ENCODE measurements at places on chromosomes 3 and 15. TPM values are rescaled to one million over a fixed set of nuclear protein-coding genes. Genes with fewer than 3 reads are reported as not detected.

- DNase-seq = no peak
- no peaks in the 10 kb centered on the region for H3K36me3 ChIP-seq
- H3K27ac ChIP-seq = no peak overlapping the region
- H3K4me1 ChIP-seq = no peaks in the 10 kb centered on the region
- no peak overlapping the region for H3K4me3 ChIP-seq
Measured at GRCh38 chr3:109353057-109353456, 15.7 kb upstream of the DPPA4 start.

Gene GOLGA6A
- total RNA-seq = not detected

Gene SMCO1
- not detected for total RNA-seq

DNA sequence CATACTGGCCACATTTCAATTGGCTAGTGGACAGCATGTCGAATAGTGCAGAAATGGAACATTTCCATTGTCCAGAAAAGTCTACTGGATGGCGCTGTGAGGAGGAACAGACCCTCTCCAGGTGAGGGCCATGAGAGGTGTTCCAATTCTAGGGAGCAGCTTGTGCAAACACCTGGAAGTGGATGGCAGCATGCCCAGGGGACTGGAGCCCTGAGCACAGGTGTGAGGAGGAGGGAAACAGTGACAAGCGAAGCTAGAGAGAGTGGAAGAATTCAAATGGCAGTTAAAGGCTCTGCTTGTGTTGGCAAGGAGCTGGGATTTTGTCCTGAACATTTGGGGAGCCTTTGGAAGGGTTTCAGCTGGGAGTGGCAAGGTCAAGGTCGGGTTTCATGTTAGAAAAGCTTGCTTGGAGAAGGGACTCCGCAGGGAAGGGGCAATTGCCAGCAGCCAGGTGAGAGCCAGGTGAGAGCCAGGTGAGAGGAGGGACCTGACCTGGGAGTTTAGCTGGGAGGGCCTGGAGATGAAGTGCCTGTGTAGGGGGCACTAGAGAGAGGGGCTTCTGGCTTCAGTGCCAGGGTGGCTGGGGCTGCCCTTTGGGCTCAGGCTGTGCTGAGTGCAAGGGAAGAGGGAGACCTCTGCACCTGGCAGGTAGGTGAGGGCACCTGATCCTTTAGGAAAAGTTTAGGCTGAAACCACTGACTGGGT, 93.8 kb downstream of the LINGO1 start:
- H3K27ac ChIP-seq = no peak overlapping the region
- 0 out of 2 replicates have a peak, but pooled peaks cover 3% of the 10 kb centered on the region for H3K4me1 ChIP-seq
- no peak for DNase-seq
- H3K27me3 ChIP-seq = no peaks in the 10 kb centered on the region
- no peak overlapping the region for H3K4me3 ChIP-seq
- no peaks in the 10 kb centered on the region for H3K36me3 ChIP-seq

Gene ZNF148
- 27.8 TPM for total RNA-seq

- no peak overlapping the region for H3K27ac ChIP-seq
- no peaks in the 10 kb centered on the region for H3K27me3 ChIP-seq
- H3K36me3 ChIP-seq = no peaks in the 10 kb centered on the region
- DNase-seq = no peak
- H3K4me3 ChIP-seq = no peak overlapping the region
Measured at GRCh38 chr15:50380089-50380488, 25.1 kb upstream of the GABPB1 start.

- peaks cover 4% of the 10 kb centered on the region for H3K27me3 ChIP-seq
- H3K36me3 ChIP-seq = no peaks in the 10 kb centered on the region
- DNase-seq = no peak
- no peaks in the 10 kb centered on the region for H3K4me1 ChIP-seq
Measured at GRCh38 chr15:68546318-68546717, 32.5 kb upstream of the CORO2B start.

DNA sequence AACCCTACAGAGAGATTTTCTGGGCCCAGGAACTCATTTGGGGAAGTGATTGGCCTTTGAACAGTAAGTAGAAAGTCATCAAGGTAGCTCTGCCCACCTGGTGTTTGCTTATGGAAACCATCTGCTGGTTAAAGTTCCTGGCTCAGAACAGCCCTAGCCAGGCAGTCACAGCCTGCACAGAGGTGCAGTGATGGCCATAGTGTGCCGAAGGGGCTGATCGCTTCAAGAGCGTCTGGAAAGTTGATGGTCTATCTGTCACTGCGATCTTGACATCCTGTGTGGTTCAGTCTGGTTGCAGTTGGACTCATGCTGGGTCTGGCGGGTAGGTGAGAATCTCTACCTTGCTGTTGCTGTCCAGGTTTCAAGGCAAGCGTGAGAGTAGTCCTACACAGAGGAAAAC, 151.6 kb downstream of the SLCO3A1 start:
- no peak for DNase-seq
- H3K4me1 ChIP-seq = no peaks in the 10 kb centered on the region
- H3K36me3 ChIP-seq = no peaks in the 10 kb centered on the region

Gene SLC28A1
- total RNA-seq = not detected

- H3K36me3 ChIP-seq = no peaks in the 10 kb centered on the region
- no peak overlapping the region for H3K4me3 ChIP-seq
- H3K4me1 ChIP-seq = no peaks in the 10 kb centered on the region
Measured at GRCh38 chr3:31004025-31004678, 109.7 kb upstream of the GADL1 start.

Gene VEPH1
- not detected for total RNA-seq

DNA sequence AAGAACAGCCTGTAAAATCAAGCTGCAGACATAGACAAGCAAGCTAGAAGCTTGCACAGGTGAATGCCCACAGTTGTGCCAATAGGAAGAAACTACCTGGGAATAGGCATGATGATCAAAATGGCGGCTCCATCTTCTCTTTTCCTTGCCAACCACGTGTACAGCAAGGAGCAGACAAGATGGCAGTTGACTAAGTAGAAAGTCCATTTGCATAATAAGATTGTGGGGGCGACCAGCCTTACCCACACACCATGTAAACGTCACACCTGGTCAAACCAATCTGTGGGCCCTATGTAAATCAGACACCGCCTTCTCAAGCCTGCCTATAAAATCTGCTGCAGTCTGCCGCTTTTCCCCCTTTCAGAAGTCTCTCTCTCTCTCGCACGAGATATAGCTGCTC, 25.1 kb upstream of the ANKRD34C start:
- no peaks in the 10 kb centered on the region for H3K4me1 ChIP-seq
- peak; percentile 21 for DNase-seq
- H3K27ac ChIP-seq = no peak overlapping the region
- H3K27me3 ChIP-seq = no peaks in the 10 kb centered on the region
- no peaks in the 10 kb centered on the region for H3K36me3 ChIP-seq

GRCh38 chr15:60703207-60703933, 224.4 kb upstream of the ICE2 start:
- no peak overlapping the region for H3K4me3 ChIP-seq
- H3K27me3 ChIP-seq = no peaks in the 10 kb centered on the region
- no peaks in the 10 kb centered on the region for H3K4me1 ChIP-seq
- H3K36me3 ChIP-seq = no peaks in the 10 kb centered on the region
- DNase-seq = no peak
- H3K27ac ChIP-seq = no peak overlapping the region

DNA sequence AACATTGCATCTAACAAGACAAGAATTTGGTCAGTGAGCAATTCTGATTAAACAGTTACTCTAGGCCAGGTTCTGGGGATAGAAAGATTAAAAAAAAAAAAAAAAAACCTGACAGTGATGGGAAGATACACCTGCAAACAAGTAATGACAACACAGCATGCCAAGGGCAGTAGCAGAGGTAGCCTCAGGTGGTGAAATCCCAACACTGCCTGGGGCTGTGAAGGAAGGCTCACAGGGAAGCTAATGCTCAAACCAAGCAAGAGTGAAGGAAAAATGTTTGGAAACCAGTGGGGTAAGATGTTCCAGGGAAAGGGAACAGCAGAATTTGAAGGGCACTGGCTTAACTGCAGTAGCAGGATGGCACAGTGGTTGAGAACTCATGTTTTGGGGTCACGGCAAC, 8.9 kb downstream of the RTP2 start:
- no peaks in the 10 kb centered on the region for H3K4me1 ChIP-seq
- H3K27me3 ChIP-seq = no peaks in the 10 kb centered on the region
- DNase-seq = no peak
- no peak overlapping the region for H3K27ac ChIP-seq
- H3K36me3 ChIP-seq = no peaks in the 10 kb centered on the region
- no peak overlapping the region for H3K4me3 ChIP-seq

Gene ATP13A4
- 0.18 TPM for total RNA-seq

DNA sequence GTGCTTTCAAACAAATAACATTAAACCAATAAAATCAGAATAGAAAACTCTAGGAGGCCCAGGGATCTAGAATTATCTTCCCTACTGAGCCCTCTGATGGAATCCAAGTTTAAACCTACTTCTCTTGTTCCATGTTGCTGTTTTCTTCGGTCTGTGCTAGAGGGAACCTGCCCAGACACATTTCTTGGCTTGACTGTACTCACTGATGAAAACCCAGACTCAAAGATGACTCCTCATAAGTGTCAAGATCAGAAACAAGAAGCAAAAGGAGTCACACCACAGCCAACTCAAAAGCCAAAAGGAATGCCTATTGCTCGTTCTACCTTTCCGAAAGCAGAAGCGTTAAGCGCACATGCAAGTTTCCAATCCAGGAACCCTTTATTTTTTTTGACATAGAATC, 31.6 kb downstream of the SCAP start:
- H3K27ac ChIP-seq = no peak overlapping the region
- peaks cover 21% of the 10 kb centered on the region for H3K4me1 ChIP-seq
- no peak for DNase-seq
- no peak overlapping the region for H3K4me3 ChIP-seq
- H3K36me3 ChIP-seq = peaks cover 7% of the 10 kb centered on the region

- peaks cover 2% of the 10 kb centered on the region for H3K36me3 ChIP-seq
- H3K27me3 ChIP-seq = no peaks in the 10 kb centered on the region
- no peaks in the 10 kb centered on the region for H3K4me1 ChIP-seq
- H3K27ac ChIP-seq = no peak overlapping the region
- no peak for DNase-seq
- no peak overlapping the region for H3K4me3 ChIP-seq
Measured at GRCh38 chr15:25053000-25053815, 98.4 kb downstream of the SNRPN start.

Gene SLC15A2
- 0.86 TPM for total RNA-seq

Gene SMAD6
- 6.7 TPM for total RNA-seq

Gene GPR149
- not detected for total RNA-seq

DNA sequence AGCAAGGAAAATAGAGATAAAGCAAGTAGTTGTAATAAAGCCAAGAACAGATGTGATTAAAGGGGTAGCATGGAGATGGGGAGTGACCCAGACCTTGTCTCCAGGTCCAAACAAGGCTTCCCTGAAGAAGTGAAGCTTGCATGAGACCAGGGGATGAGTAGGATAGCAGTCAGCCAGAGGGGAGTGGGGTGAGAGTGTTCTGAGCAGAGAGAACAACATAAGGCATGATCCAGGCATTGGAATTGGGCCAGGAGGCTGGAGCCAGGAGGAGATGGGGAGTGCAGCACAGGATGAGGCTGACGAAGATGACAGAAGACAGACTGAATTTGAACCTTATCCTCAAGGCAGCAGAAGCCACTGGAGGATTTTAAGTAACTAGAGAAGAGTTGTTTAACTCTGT, 7.2 kb downstream of the TMOD2 start:
- H3K36me3 ChIP-seq = no peaks in the 10 kb centered on the region
- no peak overlapping the region for H3K4me3 ChIP-seq
- peaks cover 18% of the 10 kb centered on the region for H3K4me1 ChIP-seq
- DNase-seq = peak; percentile 60
- no peaks in the 10 kb centered on the region for H3K27me3 ChIP-seq

- no peaks in the 10 kb centered on the region for H3K27me3 ChIP-seq
- DNase-seq = peak; percentile 21
- H3K27ac ChIP-seq = peak overlapping the region; percentile 50
- peak overlapping the region; percentile 87 for H3K4me3 ChIP-seq
- H3K4me1 ChIP-seq = peaks cover 14% of the 10 kb centered on the region
Measured at GRCh38 chr3:66499881-66500575, 794 bp downstream of the LRIG1 start.

DNA sequence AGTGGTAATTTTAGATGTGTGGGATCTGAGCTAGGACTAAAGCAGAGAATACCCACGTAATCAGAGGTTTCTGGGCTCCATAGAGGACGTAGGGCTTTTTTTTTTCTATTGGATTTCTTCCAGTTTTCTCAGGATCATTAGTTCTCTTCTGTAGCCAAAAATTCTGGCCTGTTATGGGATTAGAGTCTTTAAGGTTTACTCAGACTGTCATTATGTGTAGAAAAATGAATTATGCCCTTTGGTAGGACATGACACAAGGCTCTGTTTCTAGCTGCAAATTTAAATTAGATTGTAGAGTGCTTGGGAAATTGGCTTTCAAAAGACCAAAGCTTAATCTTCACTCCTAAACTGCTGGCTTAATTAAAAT, 1.9 kb downstream of the SETD5 start:
- peaks cover 8% of the 10 kb centered on the region for H3K36me3 ChIP-seq
- peak overlapping the region; percentile 88 for H3K4me3 ChIP-seq
- DNase-seq = no peak
- H3K4me1 ChIP-seq = peaks cover 45% of the 10 kb centered on the region

DNA sequence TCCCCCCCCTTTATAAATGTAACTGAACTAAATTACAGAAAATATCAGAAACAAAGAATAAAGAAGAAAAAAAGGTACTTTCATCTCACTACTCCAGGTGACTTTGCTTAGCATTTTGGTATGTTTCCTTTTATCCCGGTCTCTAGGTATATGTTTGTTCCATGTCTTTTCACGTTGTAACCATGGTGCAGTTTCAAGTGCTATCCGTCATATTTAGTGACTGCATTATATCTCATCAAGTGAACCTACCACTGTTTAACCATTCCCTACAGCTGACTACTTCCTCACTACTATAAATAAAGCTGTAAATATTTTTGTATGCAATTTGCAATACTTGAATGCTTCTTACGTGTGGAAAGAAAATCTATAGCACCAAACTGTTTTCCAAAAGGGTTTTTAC, 2.2 kb downstream of the BTBD1 start:
- no peak for DNase-seq
- H3K27ac ChIP-seq = no peak overlapping the region
- no peak overlapping the region for H3K4me3 ChIP-seq
- H3K36me3 ChIP-seq = peaks cover 22% of the 10 kb centered on the region

DNA sequence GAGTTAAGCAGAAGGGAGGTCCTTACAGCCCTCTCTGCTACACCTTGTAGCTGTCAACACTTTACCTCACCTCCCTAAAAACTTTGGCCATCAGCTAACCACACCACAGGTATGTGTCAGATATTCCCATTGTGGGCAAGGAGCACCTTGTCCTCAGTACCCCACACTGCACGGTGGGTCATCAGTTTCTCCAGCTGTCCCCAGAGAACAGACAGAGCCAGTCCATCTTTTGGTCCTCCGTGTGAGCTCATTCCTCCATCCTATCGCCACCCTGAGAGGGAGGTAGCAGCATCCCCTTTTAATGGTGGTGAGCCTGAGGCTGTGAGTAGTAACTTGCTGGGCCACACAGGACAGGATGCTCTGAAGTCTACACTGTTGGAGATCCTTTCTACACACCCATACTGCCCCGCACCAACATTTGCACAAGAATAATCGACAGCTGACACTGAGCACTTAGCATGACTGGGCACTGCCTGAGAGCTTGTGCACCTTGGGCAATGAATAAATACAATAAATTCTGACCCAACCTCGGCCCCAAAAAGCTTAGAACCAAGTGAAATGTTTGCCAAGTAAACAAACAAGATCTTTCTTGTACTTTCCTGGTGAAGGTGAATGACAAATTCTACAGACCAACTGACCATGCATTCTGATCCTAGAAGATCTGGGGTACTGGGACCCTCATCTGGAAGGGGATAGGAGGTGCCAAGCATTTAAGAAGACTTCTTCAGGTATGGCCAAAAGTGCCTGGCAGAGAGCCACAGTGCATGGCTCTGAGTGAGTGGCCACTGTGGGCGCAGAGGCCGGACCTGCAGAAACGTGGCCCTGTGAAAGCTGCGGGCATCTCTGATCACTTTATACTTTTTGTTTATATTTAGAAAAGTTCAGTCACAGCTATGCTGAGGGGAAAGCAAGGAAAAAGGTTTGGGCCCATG, 6.9 kb downstream of the CHCHD4 start:
- no peak overlapping the region for H3K27ac ChIP-seq
- H3K36me3 ChIP-seq = peaks cover 27% of the 10 kb centered on the region
- H3K4me3 ChIP-seq = no peak overlapping the region
- H3K27me3 ChIP-seq = no peaks in the 10 kb centered on the region
- no peaks in the 10 kb centered on the region for H3K4me1 ChIP-seq
- no peak for DNase-seq

All from SJCRH30 (cell line).